ENCODE measurements at places on chromosomes 4 and X.

- DNase-seq, result no peak
These were observed 1.4 kb downstream of the C4orf36 start for GRCh38 chr4:86890790-86891189.

DNA sequence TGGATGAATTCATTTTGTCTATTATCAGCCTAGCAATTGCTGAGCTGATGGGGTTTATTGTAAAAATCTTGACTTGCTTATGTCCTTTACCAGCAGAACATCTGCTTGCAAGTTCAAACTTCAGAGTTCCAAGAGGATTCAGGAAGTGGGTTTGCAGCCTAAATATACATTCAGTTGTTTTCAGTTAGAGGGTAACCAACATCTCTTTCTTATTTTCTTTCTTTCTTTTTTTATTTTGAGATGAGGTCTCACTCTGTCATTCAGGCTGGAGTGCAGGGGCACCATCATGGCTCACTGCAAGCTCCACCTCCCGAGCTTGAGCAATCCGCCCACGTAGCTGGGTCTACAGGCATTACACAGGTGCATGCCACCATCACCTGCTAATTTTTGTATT lies 31.4 kb upstream of the FHL1 start:
- DNase-seq, result no peak

DNA sequence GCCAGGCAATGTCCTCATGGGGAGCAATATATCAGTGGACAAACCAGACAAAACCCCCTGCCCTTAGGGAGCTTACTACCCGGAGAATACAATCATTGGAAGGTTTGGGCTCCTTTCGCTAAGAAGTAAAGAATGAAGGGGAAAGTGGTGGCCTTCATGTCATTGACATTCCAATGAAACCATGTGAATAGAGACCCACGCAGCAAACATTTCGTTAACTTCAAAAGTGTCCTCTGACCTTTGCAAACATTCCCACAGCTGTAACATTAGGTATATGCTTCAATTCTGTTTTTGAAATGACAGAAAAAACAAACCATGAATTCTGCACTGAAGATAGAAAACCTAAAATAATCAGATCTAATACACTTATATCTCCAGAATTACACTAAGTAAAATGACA lies 7.0 kb downstream of the ATP8A1 start:
- no peak for DNase-seq

- DNase-seq, result no peak
These were observed 2.3 kb upstream of the AMBN start for GRCh38 chr4:70589785-70590184.

- no peak for DNase-seq
These were observed 18.2 kb upstream of the SLC25A14 start for GRCh38 chrX:130321550-130321949.

- DNase-seq, result no peak
These were observed 58.7 kb downstream of the RWDD4 start for GRCh38 chr4:183600189-183600685.

GRCh38 chr4:14575289-14575688 lies 427.0 kb upstream of the CPEB2 start:
- no peak for DNase-seq

DNA sequence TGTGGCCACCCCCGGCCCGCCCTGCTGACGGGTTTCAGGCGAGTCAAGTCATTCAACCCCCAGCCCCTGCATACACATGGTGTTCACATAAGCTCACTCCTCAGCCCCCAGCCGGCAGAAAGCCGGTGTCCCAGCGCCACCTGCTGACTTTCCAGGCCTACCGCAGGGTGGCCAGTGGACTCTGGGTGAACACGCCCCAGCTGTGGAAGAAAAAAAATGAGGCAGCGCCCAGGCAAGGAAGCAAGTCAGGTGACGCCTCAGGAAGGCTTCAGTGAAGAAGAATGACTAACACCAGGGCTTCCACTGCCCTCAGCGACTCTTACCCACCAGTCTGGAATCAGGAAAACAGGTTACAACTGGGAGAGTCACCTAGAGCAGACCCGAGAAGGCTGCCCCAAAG lies 15.8 kb downstream of the BCAP31 start:
- DNase-seq, result no peak

All from NCI-H2081 treated with DMSO at 0.1 percent for 48 hours (cell line).